ENCODE measurements at places on chromosomes 7 and 10. TPM values are rescaled to one million over a fixed set of nuclear protein-coding genes. Genes with fewer than 3 reads are reported as not detected.

The PNLIPRP2 gene
- total RNA-seq, result not detected

The EN2 gene
- total RNA-seq, result not detected

The SPDYE6 gene
- total RNA-seq, result not detected

The SEMA3A gene
- total RNA-seq, result 1.1 TPM

The RADIL gene
- 8.8 TPM for total RNA-seq

The IQUB gene
- total RNA-seq, result under 0.01 TPM

The GRM3 gene
- not detected for total RNA-seq

The PAX4 gene
- not detected for total RNA-seq

The NUTM2A gene
- total RNA-seq, result not detected

The ACSL5 gene
- total RNA-seq, result 8.1 TPM

The ZNF518A gene
- 5.4 TPM for total RNA-seq

The CCDC146 gene
- total RNA-seq, result 1.9 TPM

The NUTM2E gene
- not detected for total RNA-seq

Measured in cardiac atrium fibroblast (primary cell).